Upper lobe of left lung (tissue), 6 donors: ENCODE measurements at places on chromosomes 6 and 20. TPM values are rescaled to one million over a fixed set of nuclear protein-coding genes. Genes with fewer than 3 reads are reported as not detected.

Gene SIRPB1
- 30.1 TPM for total RNA-seq

Gene SLC22A3
- total RNA-seq, result 55.2 TPM

Gene ELOVL4
- 0.49 TPM for total RNA-seq

Gene HBS1L
- 43.5 TPM for total RNA-seq

Gene NELFE
- 82.5 TPM for total RNA-seq

Gene SLC9A8
- total RNA-seq, result 19.6 TPM

Gene FERMT1
- 0.44 TPM for total RNA-seq

Gene ERGIC3
- total RNA-seq, result 194 TPM

Gene ZBTB9
- 5.2 TPM for total RNA-seq

Gene SAMD3
- total RNA-seq, result 4.7 TPM

Gene HMGN4
- 35.6 TPM for total RNA-seq

Gene HRH3
- total RNA-seq, result not detected

Gene PBOV1
- not detected for total RNA-seq

Gene LAMA2
- total RNA-seq, result 82.8 TPM

GRCh38 chr20:3733119-3733995 is 872 bp downstream of the HSPA12B start:
- DNase-seq, result no peak

DNA sequence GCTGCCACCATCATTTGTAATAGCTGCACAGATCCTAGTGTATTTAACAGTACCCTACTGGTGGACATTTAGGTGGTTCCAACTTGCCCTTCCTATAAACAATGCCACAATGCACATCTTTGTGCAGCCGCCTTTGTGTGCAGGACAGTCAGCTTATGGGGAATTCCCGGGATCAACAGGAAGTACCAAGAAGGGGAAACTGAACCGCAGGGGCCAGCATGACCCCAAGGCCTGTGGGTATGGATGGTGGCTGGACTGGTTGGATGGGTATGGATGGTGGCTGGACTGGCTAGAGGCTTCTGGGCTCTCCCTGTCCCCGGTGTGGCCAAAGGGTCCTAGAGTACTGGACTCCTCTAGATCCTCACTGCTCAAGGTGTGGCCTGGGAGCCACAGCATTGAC is 46.7 kb downstream of the CEBPB start:
- DNase-seq, result no peak

DNA sequence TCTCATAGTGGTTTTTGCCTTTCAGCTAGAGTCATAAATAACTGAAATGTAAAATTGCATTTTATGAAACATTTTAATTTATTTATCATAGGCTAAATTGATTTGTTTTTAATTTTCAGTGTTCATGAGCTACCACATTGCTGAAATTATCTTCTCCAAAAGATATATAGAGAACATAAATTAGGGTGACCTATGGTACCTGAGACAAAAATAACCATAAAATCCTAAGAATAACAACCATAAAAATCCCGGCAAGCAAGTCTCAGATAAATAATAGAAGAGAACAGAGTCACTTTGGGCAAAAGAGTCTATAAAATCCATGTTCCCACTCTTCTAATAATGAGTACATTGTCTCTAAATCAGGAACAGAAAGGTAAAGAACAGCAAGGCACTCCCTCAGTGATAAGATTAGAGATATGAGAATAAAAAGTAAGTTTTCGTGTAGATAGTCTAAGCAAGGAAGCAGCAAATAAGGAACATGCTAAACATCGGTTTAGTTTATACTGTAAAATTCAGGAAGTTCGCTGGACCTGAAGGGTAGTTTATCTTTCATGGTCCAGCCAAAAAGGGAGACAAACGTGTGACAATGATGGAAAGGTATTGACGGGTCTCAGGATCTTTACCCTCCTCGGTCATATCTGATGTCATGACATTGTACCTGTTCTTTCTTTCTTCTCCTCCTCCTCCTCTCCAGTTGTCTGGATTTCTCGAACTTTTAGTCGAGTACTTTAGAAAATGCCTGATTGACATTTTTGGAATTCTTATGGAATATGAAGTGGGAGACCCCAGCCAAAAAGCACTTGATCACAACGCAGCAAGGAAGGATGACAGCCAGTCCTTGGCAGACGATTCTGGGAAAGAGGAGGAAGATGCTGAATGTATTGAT is 117.6 kb downstream of the TMEM242 start:
- no peak for DNase-seq

GRCh38 chr6:25919657-25920056 is 10.8 kb downstream of the SLC17A2 start:
- no peak for DNase-seq

- no peak for DNase-seq
These were observed 38.5 kb downstream of the KCNQ2 start for GRCh38 chr20:63433756-63434531.

GRCh38 chr6:31918069-31918720 is 9.3 kb upstream of the C2 start:
- DNase-seq, result no peak

- DNase-seq, result no peak
These were observed 131.6 kb downstream of the DST start for GRCh38 chr6:56510984-56511531.

- peak; percentile 67 for DNase-seq
These were observed 1.7 kb downstream of the MUCL3 start for GRCh38 chr6:30942338-30943060.

GRCh38 chr6:40848038-40848437 is 191.0 kb downstream of the UNC5CL start:
- DNase-seq, result no peak

- no peak for DNase-seq
These were observed 2.3 kb upstream of the TOMM34 start for GRCh38 chr20:44962483-44962882.

DNA sequence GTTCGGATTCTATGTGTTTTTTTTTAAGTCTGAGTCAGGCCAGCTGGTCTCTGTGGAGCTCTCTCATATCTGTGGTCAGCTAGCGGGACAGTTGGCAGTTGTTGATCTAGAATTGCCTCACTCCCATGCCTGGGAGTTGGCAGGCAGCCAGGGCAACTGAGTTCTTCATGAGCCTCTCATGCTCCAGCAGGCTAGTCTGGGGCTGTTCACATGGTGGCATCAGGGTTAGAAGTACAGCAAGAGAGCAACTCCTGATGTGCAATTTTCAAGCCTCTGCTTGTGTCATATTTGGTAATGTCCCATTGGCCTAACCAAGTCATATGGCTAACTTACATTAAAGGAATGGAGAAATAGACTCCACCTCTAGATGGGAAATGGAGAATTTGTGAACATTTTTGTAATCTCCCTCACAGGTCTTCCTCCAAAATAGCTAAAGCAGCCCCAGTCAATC is 6.7 kb upstream of the IFT52 start:
- peak; percentile 84 for DNase-seq

DNA sequence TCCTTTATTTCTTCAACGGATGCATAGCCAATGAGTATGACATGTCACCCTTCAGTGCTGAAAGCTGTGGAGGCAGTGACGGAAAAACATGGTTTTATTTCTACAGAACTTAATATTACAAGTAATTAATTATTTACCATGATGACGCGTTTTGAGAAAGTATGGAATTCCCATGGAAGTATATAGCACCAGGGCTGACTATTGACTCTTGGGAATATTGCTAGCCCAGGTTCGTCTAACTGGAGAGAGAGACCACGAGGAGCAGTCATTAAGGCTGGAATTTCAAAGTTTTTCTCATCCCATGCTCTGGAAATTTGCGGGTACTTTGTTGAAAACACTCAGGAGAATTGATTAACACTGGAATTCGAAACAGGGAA is 155.2 kb upstream of the PRSS16 start:
- no peak for DNase-seq

DNA sequence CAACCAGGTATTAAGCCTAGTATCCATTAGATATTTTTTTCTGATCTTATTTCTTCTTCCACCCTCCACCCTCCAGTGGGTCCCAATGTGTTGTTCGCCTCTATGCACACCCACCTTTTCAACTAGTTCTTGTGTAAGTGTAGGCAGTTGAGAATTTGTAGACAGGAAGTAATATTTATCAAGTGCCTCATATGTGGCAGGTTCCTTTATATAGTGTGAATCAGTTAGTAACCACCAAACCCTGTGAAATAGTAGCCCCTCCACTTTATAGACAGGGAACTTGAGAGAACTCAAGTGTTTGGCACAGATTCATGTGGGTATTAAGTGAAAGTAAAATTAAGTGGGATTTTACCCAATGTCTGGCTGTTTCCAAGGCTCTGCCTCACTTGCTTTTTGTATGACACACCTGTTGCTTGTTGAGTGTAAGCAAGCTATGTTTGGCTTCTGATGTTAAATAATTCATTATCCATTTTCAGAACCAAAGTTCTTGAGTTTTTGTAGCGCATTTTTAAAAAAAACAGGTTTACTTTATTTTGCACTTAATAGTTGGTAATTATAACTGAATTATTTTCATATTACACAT is 24.8 kb downstream of the AFDN start:
- DNase-seq, result no peak

DNA sequence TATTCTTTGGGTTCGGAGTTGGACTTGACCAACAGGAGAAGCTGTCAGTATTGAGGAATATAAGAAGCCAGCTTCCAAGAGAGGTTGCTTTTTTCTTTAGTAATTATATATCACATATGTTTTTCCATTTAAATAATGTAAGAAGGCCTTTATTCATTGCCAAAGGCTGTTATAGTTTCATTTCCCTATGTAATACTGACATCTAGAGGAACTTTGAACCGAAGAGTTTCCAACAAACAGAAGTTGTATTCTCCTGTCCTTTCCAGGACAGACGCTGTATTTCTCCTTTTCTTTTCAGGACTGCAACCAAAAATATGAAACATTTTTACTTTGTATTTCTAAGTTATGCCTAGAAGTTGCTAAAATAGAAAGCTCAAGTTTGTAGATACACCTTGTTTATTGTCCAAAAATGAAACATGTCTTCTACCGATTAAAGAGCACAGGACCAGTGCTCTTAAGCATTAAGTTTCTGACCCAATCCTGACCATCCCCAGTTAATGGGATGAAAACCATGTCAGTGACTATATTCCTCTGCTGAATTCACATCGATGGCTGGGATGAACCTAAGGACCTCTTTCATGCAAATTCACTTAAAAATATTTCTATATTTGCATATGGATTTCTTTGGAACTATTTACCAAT is 55.1 kb downstream of the MYLK4 start:
- no peak for DNase-seq

GRCh38 chr6:40353967-40354452 is 233.2 kb downstream of the LRFN2 start:
- no peak for DNase-seq

- peak; percentile 24 for DNase-seq
These were observed 28.2 kb upstream of the KCNB1 start for GRCh38 chr20:49510562-49511122.

DNA sequence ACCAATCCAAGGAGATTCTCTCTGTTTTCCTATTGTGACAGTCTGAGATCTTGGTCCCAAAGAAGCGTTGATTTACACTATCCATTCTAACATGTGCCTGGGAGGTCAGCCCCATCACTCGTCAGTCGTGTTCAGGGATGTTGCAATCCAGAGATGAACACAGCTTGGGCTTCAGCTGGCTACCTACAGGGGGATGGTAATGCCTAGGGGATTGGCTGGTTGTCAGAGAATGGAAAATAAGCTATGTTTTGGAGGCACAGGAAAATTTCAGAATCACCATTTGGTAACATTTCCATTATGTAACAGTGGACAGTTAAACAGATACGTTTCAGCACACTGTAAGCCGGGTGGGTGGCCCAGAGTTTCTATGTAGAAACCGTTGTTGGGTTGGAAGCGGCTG is 147.1 kb upstream of the RALGAPA2 start:
- no peak for DNase-seq

GRCh38 chr20:4881006-4881730 is 120.1 kb downstream of the SLC23A2 start:
- no peak for DNase-seq

DNA sequence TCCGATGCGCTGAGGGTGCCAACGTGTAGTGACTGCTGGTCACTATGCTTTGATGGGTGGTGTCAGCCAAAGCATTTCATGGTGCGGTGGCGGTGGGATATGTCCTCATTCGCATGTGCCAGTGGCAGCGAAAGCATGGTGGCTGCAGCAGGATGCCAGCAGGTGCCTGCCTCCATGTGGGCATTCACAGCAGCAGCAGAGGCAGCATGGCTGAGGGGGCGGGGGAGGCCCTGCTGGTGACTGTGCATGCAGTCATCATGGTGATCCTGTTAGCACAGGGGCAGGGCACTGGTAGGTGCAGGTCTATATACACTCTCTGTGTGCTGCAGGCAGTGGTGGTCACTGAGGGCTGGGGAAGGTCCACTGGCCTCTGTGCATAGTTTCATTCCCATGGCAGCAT is 22.0 kb downstream of the FIG4 start:
- DNase-seq, result peak; percentile 44

- DNase-seq, result no peak
These were observed 7.3 kb downstream of the EYA4 start for GRCh38 chr6:133248241-133249001.
